Activated T-cell treated with anti-CD3 and anti-CD28 coated beads, Interleukin-2, amount 50 U/mL, for 72 hours (primary cell): ENCODE measurements at places on chromosomes 12 and 14.

- DNase-seq, result no peak
These were observed 25.8 kb upstream of the LRTM2 start for GRCh38 chr12:1794440-1795090.

DNA sequence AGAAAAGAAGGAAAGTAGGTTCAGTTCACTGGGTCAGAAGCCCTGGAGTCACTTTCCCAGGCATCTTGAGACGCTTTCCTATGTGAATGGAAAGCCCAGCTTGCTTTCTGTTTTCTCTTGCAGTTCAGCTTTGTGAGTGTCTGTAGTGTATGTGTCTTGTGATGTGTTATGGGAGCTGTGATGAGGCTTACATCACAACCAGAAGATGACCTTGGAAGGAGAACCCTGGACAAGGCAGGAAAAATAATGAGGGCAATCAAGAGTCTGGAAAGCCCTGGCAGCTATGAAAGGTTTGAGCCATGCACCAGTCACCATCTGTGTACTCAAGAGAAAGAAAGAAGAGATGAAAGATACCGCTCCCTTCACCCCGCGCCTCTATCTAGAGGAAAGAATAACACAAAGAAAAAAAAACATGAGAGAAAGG is 35.2 kb upstream of the PTGR2 start:
- DNase-seq, result no peak

DNA sequence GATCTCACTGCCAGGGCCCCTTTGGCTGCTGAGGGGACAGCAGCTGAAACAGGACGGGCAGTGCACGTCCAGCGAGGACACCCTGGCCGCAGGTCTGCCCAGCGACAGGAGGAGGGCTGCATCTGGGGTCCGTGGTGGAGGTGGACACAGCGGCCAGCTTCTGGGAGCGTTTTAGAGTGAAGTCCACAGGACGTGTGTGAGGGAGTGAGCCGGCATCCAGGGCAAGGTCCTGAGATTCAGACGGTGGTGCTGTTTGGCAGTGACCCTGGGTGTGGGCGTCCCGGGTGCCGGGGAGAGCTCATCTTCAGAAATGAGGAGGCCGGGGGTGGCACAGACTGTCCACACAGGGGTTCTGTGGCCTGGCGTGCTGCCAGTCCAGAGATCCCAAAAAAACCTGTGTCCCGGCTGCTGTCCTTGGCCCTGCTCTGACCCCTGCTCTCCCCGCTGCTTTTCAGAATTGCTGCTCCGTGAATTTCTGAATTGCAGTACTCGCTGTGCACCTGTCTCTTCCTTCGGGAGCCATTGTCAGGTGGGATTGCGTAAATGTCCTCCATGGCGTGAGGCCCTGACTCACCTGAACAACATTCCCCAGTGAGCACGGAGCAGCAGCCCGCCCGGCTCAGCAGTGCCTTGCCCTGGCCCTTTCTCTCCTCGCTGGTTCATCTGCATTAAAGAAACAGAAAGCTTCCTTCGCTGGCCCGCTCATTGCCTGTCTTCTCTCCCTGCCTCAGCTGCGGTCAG is 183.5 kb upstream of the C14orf180 start:
- DNase-seq, result no peak

GRCh38 chr14:95195031-95195430 is 37.7 kb upstream of the DICER1 start:
- DNase-seq, result no peak

DNA sequence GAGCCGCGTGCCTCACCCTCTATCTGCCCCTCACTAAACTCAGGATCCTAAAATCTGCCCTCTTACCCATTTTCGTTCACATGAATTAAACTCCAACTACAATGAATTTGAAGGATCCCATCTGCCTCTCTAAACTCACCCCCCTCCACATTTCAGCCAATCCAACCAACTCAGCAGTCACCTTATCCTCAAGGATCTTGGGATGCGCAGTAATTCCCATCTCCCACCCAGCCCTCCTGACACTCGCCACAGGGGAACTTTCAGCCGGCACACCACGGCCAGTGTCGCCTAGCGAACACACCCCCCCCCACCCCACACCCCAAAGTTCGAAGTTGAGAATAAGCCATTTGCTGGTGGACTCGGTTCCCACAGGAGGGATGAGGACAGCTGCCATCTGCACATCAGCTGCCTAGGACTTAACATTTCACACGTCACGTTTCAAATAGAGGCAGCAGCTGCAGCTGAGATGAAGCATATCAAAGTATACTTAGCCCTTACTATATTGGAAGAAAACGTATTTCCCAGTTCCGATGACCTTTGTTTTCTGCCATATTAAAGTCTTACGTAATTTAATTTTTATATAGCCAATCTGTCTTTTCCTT is 8.7 kb upstream of the SELPLG start:
- no peak for DNase-seq

- no peak for DNase-seq
These were observed 41.9 kb downstream of the CYP46A1 start for GRCh38 chr14:99725774-99726537.

DNA sequence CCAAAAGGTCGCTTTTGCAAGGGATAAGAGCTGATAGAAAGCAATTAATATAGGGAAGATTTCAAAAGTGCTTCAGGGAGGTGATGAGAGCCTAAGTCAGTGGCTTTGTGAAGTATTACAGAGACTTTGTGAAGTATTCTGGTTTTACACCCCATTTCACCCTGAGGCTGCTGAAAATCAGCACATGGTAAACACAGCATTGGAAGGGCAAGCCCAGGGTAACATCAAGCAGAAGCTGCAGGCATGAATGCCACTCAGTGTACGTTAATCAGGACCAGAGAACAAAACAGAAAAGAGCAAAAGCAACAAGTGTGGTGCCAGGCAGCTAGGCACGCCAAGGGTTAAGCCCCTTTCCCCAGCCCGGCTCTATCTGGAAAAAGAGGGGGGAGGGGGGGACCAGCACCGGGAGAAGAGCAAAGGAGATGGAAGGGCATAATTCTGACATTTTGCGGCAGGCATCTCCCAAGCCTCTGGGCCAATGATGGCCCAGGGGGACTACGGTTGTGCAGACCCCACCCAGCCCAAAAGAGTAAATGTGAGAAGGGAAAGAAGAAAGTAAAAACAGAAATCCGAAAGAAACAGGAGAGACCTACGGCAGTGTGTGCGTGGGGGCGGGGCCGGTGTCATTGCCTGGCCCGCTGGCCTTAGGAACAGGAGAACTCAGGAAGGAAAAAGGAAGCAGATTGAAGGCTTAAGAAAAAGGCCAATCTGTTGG is 58.9 kb downstream of the DHRS2 start:
- DNase-seq, result peak; percentile 9

DNA sequence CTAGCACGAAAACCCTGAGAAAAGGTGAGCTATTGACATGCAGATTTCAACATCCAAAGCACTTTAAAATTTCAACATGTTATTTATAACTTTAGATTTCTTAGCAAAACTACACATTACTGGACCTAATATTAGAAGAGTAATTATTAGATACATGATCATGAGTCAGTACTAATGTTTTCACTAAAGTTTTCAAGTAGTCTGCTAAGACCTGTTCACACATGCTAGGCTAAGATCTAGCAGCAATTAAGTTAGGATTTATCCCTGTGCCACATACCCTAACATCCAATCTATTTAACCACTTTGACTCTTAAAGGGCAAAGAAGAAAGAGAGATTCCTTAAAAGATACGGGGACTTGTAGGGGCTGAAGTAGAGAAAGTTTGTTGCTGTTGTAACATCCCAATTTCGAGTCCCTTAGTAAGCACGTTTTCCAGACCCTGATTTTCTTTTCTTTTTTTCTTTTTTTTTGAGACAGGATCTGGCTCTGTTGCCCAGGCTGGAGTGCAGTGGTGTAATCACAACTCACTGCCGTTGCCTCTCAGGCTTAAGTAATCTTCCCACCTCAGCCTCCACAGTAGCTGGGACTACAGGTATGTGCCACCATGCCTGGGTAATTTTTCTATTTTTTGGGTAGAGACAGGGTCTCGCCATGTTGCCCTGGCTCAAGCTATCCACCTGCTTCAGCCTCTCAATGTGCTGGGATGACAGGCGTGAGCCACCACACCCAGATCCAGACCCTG is 102.5 kb upstream of the ATF7IP start:
- DNase-seq, result no peak

- no peak for DNase-seq
These were observed 106.7 kb downstream of the RPS29 start for GRCh38 chr14:49479432-49479831.

GRCh38 chr14:99475179-99475578 is 5.5 kb downstream of the SETD3 start:
- DNase-seq, result no peak

DNA sequence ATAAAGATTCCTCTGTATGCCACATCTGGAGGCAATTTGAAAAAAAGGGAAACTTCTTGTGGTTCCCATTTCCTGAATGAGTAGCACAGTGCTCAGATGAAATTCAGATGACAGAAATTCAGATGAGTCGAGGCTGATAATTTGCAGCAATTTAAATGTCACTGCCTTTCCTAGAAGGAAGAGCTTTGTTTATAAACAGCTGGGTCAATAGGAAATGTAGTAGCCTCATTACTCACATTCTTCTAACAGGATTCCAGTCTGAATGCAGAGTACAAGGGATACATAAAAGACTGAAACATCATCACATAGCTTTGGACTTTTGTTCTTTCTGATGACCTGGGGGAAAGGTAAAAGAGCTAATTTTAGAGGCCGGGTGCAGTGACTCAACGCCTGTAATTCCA is 11.3 kb upstream of the DACT1 start:
- no peak for DNase-seq

- no peak for DNase-seq
These were observed 1.8 kb upstream of the MED6 start for GRCh38 chr14:70602254-70602653.

DNA sequence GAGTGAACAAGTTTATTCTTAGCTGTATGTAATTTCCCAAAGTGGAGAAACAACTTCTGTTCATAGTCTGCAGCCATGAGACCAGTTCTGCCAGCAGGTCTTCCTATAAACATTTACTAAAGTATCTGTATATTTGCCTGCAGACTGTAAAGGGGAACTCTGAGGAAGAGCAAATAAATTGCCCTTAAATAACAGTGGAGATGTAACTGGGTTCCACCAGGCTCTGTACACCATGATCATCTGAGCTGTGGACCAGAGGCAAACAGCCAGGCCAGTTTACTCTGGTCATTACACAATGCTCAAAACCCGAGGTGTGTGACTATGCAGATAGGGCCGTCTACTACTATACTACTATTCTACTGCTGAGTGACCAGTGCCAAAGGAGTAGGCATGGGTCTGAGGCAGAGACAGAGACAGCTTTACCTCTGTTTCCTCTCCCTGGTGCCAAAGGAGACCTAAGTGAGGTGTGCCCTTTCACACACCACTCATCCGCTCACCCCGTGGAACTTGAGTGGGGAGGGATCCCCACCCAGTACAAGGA is 21.1 kb upstream of the CERS5 start:
- no peak for DNase-seq

DNA sequence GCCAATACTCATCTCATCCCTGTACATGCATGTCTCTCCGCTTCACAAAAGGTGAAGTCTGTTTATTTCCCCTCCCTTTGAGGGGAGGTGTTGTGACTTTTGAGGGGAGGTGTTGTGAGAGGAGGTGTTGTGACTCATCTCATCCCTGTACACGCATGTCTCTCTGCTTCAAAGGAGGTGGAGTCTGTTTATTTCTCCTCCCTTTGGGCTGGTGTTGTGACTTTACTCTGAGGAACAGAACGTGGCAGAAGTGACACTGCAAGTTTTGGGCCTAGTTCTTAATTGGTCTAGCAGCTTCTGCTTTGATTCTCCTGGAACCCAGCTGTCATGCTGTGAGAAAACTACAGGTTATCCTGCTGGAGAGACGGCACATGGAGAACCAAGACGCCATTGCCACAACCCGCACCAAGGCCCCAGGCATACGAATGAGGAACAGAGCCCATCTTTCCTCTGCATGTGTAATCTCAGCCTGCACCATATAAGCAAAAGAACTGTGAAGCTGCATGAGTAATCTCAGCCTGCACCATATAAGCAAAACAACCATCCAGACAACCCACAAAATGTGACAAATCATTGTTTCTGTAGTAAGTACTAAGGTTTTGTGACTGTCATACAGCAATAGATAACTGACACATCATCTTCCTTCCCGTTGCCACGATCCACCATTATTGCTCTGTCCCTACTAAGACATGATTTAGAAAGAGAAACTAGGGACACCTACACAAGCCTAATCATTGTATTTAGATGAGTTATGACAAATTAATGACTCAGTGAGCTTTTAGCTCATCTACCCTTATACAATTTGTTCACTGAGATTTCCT is 30.0 kb downstream of the GALNT4 start:
- DNase-seq, result peak; percentile 72

DNA sequence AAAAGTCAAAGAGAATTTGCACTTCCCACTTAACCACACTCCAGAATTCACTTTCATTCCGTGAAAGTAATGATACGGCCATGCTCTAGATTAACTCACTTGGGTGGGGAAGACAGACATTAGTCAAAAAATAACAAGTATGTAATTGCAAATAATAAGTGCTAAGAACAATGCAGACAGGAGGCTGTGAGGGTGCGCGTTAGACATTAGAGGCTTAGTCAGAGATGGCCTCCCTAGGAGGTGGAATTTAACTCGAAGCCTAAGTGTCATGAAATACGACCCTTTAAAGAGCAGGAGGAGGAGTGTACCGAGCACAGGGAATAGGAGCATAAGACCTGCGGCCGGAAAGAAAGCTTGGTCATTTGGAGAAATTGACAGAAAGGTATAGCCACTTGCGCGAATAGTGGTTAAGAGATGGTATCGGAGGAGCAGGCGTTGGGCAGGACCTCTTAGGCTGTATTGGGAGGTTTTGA is 628 bp downstream of the SNRPF start:
- DNase-seq, result peak; percentile 26

- no peak for DNase-seq
These were observed 53.4 kb downstream of the PLCZ1 start for GRCh38 chr12:18684430-18684829.

DNA sequence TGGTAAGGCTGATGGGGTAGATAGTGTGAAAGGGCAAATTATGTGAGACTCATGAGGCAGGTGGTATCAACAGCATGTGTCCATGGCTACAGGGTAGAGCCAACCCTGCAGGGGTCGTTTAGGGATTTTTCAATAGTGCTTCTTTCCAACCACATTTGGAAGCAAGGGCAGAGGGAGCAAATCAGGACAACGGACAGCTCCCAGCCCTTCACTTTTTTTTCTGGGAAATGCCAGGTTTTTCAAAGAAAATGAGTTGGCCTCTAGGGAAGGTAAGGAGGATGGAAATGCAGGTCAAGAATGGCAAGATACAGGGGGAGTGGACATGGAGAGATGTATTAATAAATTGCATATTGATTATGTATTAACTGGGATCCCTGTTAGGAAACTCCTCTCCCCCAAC is 4.9 kb upstream of the CMA1 start:
- no peak for DNase-seq

DNA sequence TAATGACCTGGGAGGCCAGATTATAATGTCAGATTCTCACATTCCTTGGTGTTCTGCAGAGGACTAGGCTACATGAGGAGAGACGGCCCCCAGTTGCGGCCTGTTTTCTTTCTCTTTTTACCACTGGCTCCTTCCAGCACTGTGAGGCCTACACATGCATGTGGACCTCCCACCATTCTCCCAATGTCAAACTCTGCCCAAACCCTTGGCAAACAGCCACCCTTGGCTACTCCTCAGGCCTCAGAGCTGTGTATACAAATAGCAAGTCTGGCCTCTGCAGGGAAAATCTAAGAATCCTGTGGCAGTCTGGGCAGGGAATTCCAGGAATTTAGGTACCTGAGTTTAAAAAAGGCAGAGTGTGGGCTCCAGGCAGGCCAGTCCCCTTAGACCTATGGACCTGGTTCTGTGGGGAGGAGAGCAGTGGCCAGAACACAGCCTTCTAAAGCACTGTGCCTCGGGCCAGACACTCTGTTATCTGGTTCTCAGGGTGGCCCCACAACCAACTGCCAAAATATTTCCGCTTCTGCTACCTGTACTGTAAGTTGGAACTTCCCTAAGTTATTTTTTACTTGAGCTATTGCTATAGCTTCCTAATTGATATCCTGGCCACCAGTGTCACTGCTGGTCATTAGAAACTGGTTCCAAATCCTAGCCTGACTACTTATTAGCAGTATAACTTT is 19.9 kb upstream of the NEDD1 start:
- DNase-seq, result no peak
